Right ventricle myocardium superior (tissue), 1 donor: ENCODE measurements at places on chromosomes 16 and 17. TPM values are rescaled to one million over a fixed set of nuclear protein-coding genes. Genes with fewer than 3 reads are reported as not detected.

GRCh38 chr16:83420206-83420760 is 387.5 kb upstream of the HSBP1 start:
- no peak for DNase-seq

DNA sequence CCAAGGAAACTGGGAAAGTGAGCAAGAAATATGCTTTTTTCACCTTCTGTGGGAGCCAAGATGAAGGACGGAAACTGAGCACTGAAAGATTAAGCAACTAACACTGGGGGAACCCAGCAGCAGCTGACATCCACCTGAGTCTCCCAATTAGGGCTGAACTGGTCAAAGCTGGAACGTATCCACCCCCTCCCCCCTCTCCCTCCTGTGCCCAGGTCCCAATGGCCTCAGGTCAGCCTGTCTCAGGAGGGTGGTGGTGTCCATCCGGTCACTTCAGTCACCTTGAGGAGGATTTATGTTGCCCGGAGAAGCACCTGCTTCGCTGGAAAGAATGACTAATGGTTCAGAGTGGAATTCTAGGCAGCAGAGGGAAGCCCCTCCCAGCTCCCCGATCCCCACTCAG is 10.0 kb downstream of the PEMT start:
- no peak for DNase-seq

GRCh38 chr17:1529863-1530262 is 13.5 kb upstream of the INPP5K start:
- no peak for DNase-seq

DNA sequence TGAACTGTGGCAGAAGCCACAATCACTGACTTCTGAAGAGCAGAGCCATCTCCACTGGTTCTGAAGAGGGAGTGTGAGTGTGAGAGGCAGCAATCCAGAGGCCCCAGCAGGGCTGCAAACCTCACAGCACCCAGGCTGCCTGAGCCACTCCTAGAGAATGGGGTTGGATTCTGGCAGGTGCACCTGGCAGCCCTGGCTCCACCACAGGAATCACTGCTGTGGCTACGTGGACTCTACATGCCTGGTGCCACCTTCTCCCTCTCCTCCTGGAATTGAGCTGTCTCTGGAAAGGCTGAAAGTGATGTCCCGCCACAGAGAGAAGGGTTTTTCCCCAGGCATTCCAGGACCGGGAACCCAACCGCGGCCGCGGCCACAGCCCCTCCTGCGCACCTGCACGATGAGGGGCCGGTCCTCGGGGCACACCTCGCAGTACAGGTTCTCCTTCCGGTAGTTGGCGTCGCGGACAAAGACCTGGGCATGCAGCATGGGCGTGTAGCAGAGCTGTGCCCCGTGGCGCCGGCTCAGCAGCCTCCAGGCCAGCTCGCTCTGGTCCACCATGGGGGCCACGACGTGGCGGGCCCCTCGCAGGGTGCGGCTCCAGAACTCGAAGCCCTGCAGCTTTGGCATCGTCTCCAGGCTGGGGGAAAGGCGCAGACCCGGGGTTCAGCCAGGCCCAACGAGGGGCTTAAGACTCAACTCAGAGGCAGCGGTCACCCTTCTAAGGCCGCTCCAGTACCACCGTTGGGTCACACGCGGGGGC is 991 bp downstream of the DUS1L start:
- DNase-seq: no peak

DNA sequence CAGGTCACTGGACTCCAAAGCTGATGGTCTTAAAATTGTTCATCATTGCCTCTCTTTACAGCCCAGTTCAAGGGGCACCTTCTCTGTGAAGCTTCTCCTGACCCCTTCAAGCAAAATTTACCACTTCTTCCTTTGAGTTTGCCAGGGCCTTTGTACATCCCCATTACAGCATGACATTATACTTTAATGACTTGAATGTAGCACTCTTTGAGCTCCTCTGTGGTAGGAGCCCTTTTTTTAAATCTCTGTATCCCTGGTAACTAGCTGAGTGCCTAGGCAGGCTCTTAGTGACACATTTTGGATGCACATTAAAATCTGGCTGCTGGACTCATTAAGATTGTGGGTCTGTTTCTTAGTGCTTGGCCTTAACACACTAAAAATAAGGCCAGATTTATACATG is 412.1 kb downstream of the CA10 start:
- DNase-seq: no peak

- DNase-seq: peak; percentile 72
These were observed 2.2 kb downstream of the MIEF2 start for GRCh38 chr17:18262641-18263040.

- no peak for DNase-seq
These were observed 240.9 kb downstream of the CDH11 start for GRCh38 chr16:64880994-64881393.

- DNase-seq: no peak
These were observed at the start of gene GJD3 for GRCh38 chr17:40364121-40364861. GJD3 (minus strand) TSS chr17:40364737; CDS start chr17:40363815, 922 bp downstream.

GRCh38 chr16:23408242-23408822 is 44.7 kb downstream of the COG7 start:
- no peak for DNase-seq

DNA sequence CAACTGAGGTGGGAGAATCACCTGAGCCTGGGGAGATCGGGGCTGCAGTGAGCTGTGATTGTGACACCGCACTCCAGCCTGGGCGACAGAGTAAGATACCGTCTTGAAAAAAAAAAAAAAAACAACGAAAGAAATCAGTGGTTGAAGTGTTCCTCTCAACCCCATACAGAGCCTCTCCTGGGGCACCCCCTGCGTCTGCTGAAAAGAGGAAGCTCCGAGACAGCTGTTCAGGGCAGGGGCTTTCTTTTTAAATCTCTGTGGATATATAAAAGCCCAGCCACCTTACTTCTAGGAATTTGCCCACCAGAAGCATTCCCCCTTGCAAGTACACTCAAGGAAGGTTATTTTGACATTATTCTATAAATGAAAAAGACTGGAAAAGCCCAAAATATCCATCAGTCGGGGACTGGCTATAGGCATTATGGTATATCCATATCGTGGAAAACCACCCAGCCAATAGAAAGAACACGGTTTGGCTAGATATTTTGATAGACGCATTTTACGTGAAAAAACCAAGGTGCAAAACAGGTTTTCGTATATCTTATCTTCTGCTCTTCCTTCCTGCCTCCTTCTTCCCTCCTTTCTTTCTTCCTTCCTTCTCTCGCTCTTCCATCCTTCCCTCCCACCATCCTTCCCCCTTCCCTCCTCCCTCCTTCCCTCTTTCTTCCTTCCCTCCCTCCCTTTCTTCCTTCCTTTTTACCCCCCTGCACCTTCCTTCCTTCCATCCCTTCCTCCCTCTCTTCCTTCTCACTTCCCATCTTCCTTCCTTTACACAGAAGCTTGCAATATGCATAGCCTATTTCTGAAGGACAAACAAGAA is 9.2 kb upstream of the CCL22 start:
- no peak for DNase-seq

DNA sequence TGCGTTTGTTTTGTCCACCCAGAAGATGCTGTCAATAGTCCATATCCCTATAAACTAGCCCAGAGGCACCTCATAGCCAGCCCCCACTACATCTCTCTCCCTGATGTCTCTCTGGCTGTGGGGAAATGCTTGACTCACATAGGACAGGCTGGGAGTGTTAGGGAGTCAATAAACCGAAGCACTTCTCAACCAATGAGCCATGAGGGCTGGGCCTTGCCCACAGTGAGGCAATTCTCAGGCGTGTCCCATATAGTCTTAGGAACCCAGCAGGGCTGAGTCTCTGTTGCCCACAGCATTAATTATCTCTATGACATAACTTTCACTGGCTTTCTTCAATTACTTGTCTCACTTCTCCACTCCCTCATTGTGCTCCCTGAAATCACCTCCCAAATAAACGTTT is 387.3 kb upstream of the CDH11 start:
- DNase-seq: no peak

- DNase-seq: no peak
These were observed 313.1 kb downstream of the MAF start for GRCh38 chr16:79287424-79287917.

DNA sequence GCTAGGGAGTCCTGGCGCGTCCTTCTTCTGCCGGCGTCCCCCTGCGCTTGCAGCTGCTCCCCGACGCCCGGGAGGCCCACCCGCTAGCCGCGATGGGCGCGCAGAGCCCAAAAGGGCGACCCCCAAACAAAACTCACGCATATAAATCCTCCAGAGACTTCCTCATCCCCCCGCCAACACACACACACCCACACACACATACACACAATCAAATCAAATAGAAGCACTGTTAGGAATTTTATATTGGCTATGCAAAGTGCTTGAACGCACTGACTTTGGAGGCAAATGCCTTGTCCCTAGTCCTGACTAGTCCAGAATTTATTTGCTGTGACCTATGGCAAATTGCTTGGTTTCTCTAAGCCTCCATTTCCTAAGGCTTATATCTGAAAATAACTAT is 23.8 kb upstream of the CRYM start:
- DNase-seq: no peak

DNA sequence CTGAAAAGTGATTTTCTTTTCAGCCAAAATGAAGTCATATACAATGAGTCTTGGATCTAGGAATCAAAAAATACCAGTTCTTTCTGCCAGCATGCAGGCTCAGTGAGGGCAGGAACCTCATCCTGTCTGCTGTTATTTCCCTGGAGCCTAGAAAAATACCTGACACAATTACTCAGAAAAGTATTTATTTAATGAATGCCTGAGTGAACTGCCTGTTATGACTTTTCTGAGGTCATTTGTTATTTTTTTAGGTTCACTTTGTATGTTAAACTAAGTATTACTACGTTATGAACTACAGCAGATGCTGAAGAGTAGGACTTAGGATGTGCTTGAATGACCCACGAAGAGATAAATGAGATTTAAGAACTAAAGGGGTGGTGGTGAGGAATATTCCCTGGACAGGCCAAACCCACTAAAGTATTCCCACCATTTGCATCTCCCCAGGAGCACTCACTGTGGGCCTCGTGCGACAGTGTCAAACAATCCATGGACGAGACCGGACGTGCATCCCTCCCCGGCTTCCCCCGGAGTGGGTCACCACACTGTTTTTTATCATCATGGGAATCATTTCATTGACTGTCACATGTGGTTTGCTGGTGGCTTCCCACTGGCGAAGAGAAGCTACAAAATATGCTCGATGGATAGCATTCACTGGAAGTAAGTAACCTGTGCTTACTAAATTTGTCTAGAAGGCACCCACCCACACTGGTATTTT is 17.1 kb upstream of the VWA3A start:
- no peak for DNase-seq

DNA sequence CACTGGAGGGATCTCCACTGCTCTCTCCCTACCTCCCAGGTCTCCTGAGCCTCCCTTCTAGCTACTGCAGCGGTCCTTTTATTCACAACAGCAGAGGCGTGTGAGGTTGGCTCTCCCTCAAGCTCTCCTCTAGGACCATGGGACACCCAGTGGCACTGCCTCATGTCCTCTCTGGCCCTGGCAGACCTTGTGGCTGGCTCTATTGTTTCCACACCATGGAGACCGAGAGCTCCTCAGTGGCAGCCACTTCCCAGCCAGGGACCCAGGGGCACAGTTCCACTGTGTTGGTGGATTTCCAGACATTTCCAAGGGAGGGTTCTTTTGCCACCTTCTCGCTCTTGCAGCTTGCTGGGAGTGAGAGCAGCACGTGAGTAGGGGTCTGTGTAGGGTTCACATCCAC is 204.9 kb downstream of the AXIN2 start:
- no peak for DNase-seq

GRCh38 chr17:64781014-64781756 is 119.1 kb upstream of the SMURF2 start:
- DNase-seq: peak; percentile 87

DNA sequence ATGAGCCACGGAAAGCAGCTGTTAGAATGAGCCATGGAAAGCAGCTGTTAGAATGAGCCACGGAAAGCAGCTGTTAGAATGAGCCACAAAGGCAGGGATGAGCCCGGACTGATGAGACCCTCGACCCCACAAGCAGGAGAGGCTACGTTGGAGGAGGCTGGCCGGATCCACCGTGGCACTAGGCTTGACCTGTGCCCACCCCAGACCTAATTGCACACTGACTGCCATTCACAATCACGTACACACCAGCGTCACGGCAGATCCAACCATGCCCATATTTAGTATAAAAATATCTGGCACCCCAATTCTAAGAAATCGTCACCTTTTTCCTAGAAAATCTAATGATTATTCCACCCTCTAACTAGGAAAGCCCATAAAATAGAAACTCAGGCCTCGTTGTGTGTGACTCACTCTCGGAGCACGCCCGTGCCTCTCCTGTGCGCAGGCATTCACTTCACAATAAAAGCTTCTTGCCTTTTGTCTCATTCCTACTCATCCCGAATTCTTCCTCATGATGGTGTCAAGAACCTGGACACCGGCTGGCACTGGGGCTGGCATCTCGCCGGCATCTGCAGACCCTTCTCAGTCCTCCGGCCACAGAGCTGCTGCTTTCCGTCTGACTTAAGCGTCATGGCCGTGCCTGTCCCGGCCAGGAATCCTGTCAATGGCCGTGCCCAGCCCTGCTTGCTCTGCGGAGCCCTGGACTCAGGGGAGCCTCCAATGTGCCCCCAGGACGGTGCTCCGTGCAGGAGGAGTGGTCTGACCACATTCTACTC is 5.5 kb upstream of the SECTM1 start:
- DNase-seq: peak; percentile 49

DNA sequence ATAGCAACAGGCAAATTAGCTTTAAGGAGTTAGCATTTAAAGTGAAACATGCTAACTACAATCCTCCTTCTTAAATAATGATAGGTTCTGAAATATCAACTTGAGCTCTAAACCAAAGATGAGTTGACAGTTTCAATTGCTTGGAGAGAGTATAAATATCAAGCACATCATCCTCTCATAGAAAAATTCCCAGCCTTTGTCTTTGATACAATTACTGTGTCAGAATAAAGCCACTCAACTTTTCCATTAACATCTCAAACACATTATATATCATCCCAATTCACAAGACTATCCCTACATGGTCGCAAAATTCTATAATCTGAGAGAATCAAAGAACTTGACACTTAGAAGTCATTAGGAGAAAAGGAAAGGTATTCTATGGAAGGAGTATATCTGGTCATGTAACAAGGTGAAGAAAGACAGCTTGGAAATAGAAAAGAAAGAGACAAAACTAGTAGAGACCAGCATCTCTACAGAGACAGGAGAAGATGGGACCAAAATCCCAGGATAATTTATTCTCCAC is 189.8 kb downstream of the CEP112 start:
- DNase-seq: no peak

- DNase-seq: no peak
These were observed 289.1 kb downstream of the CA10 start for GRCh38 chr17:51869387-51869786.

HAS3 gene
- total RNA-seq: 0.19 TPM

DNAH17 gene
- total RNA-seq: not detected

FOXC2 gene
- 1.4 TPM for total RNA-seq

GPR142 gene
- not detected for total RNA-seq

CDRT15 gene
- not detected for total RNA-seq

MYO15A gene
- total RNA-seq: 0.11 TPM

P2RX5 gene
- total RNA-seq: 13.0 TPM

ZFPM1 gene
- total RNA-seq: 3.6 TPM

CLN3 gene
- total RNA-seq: 11.5 TPM

CES5A gene
- total RNA-seq: 0.35 TPM

KRTAP17-1 gene
- not detected for total RNA-seq

C16orf54 gene
- total RNA-seq: 0.65 TPM
